ENCODE measurements at places on chromosomes 7 and 10.

- DNase-seq, result no peak
Measured at GRCh38 chr7:79176859-79177477, 276.5 kb downstream of the MAGI2 start.

DNA sequence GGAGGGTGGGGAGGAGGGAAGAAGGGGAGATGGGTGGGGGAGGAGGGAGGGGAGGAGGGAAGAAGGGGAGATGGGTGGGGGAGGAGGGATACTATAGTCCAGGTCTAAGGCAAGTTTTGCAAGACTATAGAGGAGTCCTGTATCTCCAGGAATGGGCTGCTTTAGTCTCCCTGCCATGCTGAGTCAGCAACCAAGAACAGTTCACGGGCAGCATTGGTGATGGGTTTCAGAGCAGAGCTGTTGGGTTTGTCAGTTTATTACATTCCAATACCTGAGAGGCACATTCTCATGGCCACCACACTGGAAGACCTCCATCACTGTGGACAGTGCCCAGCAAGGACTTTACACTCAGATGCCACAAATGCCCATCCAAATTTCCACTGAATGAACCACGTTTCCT lies 212.7 kb downstream of the GRM8 start:
- DNase-seq, result no peak

GRCh38 chr10:23367896-23368595 lies 23.4 kb upstream of the C10orf67 start:
- DNase-seq, result no peak

GRCh38 chr7:27398851-27399250 lies 156.2 kb downstream of the EVX1 start:
- DNase-seq, result no peak

DNA sequence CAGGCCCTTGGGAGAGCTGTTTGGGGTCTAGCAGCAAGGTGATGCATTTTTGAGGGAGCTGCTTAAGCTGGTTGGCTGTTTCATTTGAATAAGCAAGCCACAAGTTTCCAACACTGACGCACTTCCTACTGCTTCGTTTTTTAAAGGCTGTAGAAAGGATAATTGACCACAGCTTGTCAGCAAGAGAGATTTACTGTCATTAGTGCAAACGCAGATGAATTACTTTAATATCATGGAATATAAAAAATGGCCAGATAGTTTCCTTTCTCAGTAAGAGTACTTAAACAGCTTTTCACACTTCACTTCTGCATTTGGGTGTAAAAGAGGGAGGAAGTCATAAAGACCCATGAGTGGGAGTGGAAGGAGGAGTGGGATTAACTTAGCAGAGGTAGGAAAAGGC lies 61.5 kb downstream of the FZD1 start:
- DNase-seq, result no peak

DNA sequence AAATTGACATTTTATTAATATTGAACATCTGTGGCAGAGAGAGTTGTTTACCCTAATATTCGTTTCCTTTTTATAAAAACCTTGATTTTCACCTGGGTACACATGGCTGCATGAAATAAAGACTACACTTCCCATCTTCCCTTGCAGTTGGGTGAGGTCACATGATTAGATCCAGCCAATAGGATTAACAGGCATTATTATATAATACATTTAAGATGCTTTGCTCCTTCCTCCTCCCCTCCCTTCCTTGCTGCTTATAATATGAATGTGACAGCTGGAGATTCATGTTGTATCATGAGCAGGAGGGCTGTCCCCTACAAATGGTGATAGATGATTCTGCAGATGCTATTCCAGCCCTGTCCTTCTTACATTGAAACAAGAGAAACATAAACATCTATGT lies 146.6 kb downstream of the SH2D4B start:
- no peak for DNase-seq

GRCh38 chr7:103718482-103719061 lies 270.9 kb downstream of the RELN start:
- no peak for DNase-seq

- peak; percentile 60 for DNase-seq
Measured at GRCh38 chr10:122213766-122214165, 57.3 kb upstream of the BTBD16 start.

DNA sequence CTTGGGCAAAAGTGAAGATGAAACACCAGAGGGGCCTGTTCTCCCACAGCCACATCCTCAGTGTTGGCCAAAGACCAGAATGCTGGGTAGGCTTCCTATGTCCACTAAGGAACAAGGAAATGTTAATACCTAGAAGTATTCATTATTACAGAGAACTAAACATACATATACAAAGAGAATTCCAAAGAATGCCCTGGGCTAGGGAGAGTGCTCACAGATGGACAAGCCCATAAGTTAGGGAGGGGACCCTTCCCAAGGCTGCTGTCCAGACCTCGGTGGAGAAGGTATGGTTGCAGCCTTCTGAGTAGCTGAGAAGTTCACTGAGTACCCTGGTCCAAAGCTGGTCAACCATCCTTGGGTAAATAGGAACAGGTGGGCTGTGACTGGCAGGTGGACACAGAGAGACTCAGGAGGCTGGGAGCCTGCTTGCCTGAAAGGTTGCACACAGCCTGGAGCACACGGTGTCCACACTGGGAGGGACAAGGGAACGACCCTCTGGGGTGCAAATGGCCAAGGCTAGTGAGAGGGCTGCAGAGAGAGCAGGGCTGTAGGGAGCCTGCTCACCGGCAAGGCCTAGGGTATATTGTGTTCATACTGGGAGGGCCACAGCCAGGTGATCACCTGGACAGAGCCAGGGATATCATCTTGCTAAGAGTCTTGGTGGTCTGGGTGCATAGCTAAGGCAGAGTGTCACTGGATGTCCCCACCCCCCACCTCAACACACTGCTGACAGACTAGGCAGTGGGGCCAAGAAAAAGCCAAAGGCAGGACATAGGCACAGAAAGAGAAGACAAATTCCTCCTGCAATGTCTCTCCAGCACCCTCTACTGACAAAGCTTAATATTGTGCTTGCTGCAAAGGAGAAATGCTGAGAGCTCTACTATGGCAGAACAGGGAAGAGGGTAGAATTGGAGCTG lies 40.3 kb downstream of the CPVL start:
- DNase-seq, result peak; percentile 39

DNA sequence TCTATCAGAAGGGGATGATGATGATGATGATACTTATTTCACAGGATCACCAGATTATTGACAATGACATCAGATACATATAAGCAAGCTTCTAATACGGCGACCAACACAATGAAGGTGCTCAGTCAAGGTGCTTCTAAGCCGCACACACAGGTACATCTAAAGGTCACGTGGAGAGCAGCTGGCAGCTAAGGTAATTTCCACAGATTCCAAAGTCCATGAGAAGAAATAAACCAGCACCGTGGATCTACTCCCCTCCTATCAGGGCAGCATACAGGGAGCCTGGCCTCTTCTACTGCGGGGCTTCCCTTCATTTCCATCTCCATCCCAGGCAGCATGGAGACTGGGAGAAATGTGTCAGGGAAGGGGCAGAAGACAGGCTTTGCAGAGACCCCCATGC lies 37.5 kb downstream of the DENND11 start:
- DNase-seq, result no peak

- DNase-seq, result no peak
Measured at GRCh38 chr10:79081353-79082034, 12.7 kb downstream of the ZMIZ1 start.

GRCh38 chr7:130733931-130734814 lies at the start of gene KLF14:
Gene KLF14 (minus strand): TSS chr7:130734207. CDS start chr7:130734033, 174 bp downstream.
- DNase-seq, result no peak

- no peak for DNase-seq
Measured at GRCh38 chr10:83603708-83604107, 535.6 kb upstream of the GHITM start.

DNA sequence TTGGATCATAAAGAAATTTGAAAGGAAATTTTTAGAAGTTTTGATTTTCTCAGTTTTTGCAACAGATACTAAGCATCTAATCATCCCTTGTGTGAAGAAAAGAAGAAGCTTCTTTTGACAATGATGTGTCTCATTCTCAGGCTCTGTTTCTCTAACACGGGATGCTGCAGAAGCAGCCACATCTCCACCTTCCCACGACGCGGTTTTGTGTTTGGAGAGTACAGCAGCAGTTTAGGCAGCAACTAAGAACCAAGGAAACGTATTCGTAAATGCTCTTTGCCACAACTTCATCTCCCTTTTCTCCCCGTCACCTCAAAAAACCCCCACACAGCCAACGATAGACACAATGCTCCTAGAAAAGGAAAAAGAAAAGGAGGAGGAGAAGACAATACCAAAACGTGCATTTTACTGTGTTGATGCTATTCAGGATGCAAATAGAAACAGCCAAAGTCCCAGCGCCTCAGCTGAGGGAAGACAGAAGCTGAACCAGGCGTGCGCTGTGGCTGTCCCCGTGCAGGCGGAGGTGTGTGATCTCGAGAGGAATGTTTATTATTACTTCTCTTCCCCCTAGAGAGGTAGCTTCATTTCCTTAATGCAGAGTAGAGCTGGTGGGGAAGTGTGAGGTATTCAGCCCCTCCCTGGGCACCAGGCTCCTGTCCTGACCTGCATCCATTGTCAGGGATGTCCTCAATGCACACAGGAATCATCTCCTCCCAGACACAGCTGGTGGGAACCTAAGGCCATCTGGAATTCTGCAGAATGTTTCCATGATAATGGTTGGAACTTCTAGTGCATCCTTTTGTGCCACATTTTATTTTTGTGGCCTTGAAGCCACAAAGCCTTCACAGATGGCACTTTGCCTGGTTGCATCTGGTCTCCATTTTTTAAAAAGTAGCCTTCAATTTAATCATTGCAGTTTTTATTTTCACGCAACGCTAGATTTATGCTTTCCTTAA lies 174.6 kb upstream of the KLF6 start:
- DNase-seq, result no peak

- DNase-seq, result no peak
Measured at GRCh38 chr10:43078986-43079273, 2.1 kb downstream of the RET start.

DNA sequence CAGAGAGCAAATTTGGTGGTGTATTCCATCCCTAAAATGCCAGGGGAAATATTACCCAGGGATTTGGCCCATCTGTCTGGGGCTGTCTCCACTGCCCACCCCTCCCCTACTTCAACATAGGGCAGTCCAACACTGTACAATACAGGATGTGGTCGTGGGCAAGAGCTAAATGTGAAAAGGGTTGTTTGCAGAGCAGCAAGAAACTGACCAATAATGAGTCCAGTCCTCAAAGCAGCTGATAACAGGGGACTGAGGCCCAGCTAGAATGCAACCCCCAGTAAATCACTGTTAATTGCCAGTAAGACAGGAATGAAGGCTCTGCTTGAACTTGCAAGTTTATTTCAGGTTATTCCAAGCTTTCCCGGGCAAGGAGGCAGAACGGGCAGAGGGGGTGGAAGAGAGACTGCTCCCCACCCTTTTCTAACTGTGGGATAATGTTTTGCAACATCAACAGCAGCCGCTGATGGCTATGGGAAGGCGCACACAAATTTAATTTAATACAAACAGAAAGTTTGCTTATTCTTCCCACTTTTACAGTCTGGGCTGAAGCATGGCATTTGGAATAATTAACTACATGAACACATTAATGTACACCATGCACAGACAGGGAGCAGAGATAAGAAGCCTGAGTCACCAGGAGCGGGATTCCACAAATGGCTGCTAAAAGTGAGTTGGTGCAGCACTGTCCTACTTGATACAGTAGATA lies 36.8 kb downstream of the AFAP1L2 start:
- no peak for DNase-seq

DNA sequence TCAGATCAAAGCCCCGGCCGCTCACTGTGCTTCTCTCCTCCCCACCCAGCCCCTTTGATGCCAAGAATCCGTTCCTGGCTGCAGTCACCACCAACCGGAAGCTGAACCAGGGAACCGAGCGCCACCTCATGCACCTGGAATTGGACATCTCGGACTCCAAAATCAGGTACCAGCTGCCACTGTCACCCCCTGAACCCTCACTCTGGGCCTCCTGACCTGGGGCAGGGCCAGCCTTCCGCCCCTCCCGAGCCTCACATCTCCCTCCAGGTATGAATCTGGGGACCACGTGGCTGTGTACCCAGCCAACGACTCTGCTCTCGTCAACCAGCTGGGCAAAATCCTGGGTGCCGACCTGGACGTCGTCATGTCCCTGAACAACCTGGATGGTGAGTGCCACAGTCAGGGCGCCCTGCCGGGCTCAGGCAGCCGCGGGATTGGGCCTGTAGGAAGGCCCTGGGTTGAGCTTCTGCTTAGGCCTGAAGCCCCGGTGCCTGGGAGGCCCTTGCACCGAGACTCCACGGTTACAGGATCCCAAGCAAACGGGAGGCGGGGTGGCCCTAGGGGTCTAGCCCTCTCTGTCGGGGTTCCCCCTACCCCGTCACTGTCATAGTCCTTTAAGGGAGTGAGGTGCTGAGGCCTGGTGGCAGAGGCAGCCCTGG lies 10.8 kb downstream of the TMEM120A start:
- no peak for DNase-seq

Measured in head of caudate nucleus (tissue), 42 donors.